Fibroblast of skin of back (primary cell): ENCODE measurements at places on chromosomes 2 and 18.

GRCh38 chr2:27509326-27509725 lies 12.7 kb downstream of the GCKR start:
- peak; percentile 15 for DNase-seq

DNA sequence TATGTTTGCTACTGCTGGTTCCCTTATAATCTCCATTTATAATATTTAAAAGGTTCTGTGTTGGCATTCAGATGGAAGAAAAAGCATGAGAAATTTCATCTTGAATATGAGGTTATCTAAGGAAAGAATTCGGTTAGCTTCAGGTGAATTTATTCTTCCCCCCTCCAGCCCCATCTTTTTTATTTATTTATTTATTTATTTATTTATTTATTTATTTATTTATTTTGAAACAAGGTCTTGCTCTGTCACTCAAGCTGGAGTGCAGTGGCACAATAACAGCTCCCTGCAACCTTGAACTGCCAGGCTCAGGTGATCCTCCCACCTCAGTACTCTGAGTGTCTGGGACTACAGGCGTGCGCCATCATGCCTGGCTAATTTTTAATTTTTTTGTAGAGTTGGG lies 95.5 kb upstream of the VWC2L start:
- DNase-seq, result no peak

- peak; percentile 96 for DNase-seq
Observed at GRCh38 chr18:41940506-41941215, 14.4 kb upstream of the PIK3C3 start.

- DNase-seq, result no peak
Observed at GRCh38 chr2:190060626-190061025, 1.9 kb downstream of the MSTN start.

- no peak for DNase-seq
Observed at GRCh38 chr18:69636529-69637301, 236.0 kb downstream of the DOK6 start.

DNA sequence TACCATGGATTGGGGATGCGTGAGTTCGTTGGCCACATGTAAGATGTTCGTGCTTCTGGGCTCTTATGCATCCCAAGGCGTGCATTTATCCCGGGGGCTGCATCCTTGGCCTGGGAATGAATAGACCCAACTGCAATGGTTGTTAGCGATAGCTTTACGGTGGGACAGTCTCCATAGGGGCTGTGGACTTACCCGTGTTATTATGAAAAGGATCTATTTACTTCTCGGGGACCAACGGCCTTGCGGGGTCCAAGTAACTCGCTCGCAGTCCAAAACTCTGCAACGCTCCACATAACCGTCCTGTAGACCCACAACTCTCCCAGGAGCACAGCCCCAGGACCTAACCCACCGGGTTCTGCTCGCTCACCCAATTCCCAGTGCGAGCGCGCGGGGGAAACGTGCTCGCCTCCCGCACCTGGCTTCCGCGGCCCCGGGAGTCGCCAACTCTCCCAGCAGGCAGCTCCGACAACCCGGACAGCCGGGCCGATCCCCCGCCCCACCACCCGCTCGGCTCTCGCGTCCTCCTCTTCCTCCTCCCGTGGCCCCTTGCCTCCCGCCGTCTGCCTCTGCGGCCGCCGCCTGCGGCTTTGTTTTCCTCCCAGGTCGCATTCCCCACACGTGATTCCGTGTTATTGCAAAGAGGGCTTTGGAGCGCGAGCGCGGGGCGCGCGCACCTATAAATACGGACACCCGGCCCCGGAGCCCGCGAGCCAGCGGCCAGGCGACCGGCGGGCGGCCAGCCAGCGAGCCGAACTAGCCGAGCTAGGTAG lies at the start of gene CABLES1:
CABLES1 (plus strand) TSS at position 706 of the 770 bp plus-strand sequence. CDS start 278 bp downstream, outside the sequence.
- DNase-seq, result peak; percentile 45

DNA sequence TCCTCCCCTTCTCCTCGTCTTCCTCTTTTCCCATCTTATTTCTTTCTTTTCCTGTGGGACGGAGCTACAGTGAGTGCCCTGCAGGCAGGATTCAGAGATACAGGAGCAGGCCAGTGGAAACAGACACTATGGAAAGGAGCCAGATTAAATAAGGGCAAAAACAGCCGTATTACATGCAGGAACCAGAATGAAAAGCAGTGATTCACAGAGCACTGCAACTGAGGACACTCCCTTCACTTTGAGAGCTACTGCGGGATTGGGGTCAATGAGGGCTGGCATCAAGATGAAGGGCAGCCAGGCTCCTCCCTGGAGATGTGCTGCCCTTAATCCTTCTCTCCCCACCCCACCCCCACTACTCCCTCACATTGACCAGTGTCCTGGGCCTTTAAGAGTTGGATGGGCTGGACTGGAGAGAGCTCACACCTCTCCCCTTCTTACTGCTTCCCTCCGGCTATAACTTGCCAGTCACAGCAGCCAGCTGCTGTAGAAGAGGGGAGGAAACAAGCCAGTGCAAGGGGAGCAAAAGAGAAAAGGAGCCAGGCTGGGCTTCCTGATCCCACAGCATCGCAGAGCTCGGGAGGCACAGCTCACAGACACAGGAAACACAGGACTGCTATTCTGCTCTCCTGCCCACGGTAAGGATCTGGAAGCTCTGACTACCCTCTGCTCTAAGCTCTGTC lies at the start of gene PLCD4:
PLCD4 (plus strand) TSS at position 464 of the 680 bp plus-strand sequence. CDS start 7,841 bp downstream, outside the sequence.
- peak; percentile 85 for DNase-seq

DNA sequence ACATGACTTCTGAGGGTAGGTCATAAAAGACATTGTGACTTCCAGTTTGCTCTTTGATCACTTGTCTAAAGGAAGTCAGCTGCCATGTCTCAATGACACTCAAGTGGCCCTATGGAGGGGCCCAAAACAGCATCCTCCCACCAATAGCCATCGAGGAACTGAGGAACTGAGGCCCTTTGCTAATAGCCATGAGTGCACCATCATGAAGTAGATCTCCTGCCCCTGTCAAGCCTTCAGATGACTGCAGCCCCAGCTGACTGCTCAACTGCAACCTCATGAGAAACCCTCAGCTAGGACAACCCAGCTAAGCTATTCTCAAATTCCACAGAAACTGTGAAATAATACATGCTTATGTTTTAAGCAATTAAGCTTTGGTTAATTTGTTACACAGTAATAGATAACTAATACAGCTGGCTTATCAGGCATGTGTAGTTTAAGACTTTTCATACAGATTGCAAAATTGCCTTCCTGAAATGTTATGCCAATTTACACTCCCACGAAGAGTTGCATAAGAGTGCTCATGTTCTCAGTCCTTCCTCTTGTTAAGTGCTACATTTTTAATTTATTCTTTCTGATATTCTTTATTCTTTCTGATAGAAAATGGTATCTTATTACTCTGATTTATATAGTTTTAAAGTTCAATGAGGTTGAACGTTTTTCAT lies 105.6 kb upstream of the NDUFV2 start:
- no peak for DNase-seq

DNA sequence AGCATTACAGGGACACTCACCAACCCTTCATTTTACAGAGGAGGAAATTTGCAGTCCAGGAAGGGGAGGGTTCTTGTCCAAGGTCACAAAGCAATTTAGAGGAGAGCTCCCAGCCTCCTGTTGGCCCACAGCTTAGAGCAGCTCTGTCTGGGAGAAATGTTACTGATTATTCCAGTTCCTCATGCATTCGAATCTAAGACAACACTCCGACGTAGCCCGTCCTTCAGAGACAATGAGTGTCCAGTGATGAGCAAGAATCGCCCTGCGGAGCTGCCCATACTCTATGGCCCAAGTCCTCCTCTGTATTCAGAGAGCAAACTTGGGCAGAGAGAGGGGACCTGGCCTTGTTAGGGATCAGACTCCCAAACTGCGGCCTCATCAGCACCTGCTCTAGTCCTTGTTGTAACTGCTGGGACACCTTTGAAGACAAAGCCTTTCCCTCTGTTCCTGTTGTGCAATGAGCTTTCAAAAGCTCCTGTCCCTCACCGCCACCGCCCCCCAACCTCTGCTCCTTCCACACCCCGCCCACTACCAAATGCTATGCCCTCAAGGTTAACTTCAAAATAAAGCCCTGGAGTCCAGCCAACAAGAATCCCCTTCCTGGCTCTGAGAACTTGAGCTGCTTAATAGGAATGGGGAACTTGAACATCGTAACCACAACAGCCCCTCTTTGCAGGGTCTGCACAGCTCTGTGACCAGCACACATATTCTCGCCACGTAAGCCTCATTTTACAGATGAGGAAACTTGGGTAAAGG lies 234.8 kb upstream of the SMAD2 start:
- no peak for DNase-seq

DNA sequence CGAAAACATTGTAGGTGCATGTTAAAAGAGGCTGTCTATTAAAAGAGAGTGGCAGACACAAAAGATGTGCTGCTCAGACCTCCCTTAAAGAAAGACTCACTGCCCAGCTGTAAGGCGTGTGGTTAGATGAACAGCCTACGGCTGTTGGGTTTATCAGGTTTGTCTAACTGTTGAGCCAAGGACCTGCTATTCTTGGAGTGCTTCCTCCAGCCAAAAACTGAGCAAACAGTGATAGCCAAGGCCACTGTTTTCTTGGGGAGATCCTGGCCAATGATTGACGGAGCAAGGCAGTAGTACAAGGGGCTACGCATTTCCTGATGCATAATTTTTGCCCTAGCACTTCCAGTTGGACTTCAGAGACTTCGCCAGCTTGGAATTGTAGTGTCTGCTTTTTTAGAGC lies 1.4 kb upstream of the RAB3GAP1 start:
- no peak for DNase-seq

DNA sequence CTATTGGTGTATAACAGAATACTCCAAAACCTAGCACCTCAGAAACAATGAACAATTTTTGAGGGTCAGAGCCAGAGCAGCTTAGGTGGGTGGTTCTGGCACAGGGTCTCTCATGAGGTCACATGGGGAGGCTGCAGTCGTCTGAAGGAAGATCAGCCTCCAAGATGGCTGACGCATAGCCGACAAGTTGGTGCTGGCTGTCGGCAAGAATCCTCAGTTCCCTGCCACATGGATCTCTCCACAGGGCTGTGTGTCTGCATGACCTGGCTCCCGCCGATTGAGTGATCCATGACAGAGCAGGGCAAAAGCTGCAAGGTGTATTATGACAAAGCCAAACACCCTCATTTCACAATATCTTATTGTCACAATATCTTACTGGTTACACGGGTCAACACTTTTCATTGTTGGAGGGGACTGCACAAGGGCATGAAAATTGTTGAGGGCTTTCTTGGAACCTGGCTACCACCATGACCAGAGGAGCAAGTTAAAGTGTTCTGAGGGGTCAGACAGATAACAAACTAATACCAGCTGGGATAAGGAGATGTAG lies 4.2 kb downstream of the MYL12B start:
- no peak for DNase-seq

DNA sequence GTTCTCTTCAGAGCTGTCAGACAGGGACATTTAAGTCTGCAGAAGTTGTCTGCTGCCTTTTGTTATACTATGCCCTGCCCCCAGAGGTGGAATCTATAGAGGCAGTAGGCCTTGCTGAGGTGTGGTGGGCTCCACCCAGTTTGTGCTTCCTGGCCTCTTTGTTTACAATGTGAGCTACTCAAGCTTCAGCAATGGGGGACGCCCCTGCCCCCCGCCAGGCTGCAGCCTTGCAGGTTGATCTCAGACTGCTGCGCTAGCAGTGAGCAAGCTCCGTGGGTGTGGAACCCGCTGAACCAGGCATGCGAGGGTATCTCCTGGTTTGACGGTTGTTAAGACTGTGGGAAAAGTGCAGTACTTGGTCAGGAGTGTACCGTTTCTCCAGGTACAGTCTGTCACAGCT lies 24.0 kb upstream of the PAIP2B start:
- no peak for DNase-seq

- peak; percentile 77 for DNase-seq
Observed at GRCh38 chr2:42084231-42084671, 36.4 kb downstream of the PKDCC start.

GRCh38 chr2:55912926-55913325 lies 10.7 kb downstream of the EFEMP1 start:
- no peak for DNase-seq

- DNase-seq, result peak; percentile 6
Observed at GRCh38 chr2:94871226-94872087, at the start of gene TEKT4. TSS of gene TEKT4 (plus strand) at chr2:94871430. CDS start at chr2:94871580, 150 bp downstream.

DNA sequence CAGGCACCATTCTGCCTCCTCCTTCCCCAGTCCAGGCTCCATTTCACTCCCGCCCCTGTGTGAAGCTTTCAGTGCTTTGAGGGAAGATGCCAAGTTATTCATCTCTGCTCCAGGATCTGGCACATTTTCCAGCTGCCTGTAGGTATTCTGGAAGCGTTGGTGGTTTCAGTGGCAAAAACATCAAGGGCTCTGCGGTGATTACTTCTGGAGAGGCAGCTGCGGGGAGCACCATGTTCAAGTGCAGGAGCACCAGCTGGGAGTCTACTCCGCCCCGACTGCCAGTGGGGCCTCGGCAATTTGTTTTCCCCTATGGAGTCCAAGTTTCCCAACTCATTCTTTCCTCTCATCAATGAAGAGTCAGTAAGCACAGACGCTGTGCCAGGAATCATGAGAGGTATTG lies 211.7 kb downstream of the CLIP4 start:
- no peak for DNase-seq

DNA sequence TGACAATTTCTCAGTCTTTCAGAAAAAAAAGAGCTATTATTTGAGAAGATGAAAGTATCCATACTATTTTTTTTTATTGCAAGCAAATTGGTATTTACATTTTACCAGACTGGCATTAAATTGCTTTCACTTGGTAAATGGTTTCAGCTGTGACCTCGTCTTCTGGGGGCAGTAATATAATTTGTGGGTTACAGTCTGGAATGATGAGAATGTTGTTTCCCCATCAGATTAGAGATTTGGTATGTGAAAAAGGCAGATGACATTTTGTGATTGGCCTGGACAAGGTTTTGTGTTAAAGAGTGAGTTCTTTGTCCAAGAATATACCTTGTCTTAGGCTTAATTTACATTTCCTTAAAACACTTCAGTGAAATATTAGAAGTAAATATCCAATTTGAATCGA lies 390.1 kb upstream of the ST6GAL2 start:
- DNase-seq, result peak; percentile 16

DNA sequence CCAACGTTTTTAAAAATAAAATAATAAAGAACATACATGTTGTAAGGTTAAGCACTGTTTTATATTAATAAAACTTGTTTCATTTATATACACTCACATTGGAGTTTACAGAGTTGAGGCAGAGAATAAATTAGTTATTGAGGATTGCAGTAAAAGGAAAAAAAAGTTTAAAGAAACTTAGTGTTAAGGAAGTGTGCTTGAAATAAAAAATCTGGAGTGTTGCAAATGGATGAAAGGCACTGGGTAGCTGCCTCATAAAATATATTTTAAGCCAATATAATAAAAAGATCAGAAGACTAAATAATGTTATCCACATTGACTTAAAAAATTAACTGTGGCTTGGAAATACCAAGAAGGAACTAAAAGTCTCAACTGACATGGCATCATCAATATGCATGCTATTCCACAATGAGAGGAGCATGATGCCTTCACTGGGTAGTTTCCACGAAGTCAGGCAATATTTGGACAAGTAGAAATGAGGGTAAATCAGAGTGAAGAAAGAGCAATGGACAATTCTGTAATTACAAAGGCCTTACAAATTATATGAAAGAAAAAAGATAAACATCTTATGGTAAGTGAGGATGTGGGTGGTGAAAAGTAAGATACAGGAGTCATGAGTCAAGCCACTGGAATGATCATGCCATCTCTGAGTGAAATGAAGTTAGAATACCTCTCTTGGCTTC lies 2.5 kb downstream of the GALNT3 start:
- peak; percentile 71 for DNase-seq

- DNase-seq, result no peak
Observed at GRCh38 chr2:104840893-104841585, 12.9 kb upstream of the POU3F3 start.

GRCh38 chr2:198546122-198546521 lies 741.7 kb downstream of the PLCL1 start:
- no peak for DNase-seq

- no peak for DNase-seq
Observed at GRCh38 chr18:63244607-63245006, 75.0 kb downstream of the BCL2 start.

GRCh38 chr2:62266433-62267038 lies 70.6 kb downstream of the B3GNT2 start:
- peak; percentile 76 for DNase-seq

GRCh38 chr2:14072338-14072737 lies 560.2 kb upstream of the LRATD1 start:
- no peak for DNase-seq
